ENCODE measurements at places on chromosomes 6 and 20.

DNA sequence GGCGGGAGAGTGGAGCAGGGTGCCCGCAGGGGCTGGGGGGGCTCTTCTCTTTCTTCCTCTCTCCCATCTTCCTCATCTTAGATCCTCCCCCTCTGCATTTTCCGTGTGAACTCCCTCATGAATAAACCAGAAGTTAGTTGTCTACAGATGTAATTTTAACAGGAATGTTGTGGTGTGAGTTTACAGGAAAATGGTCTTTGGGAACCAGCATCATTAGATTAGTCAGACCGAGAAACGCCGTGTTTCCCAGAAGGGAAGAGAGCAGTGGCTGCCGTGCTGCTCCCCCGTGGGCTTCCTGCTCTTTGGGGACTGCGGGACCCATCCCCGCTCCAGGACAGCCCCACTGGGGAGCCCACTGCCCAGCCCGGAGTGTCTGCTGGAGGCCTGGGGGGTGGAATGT is 3.4 kb downstream of the MYT1 start:
- no peak for DNase-seq

DNA sequence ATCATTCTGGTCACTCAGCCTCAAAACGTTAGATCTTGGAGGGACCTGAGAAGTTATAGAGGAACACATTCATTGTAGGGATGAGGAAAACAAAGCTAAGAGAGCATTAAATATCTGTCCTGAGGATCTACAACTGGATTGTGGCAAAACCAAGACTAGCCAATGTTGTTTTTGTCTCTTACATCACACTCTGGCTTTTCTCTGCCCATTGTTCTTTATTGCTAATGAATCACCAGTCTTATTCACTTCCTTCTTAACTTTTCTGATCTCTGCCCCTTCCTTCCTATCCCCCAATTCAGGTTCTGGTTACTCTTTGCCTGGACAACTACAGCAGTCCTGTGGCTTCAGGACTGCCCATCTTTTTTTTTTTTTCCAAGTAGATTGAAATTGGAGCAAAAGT is 57.0 kb upstream of the PREP start:
- DNase-seq = no peak

DNA sequence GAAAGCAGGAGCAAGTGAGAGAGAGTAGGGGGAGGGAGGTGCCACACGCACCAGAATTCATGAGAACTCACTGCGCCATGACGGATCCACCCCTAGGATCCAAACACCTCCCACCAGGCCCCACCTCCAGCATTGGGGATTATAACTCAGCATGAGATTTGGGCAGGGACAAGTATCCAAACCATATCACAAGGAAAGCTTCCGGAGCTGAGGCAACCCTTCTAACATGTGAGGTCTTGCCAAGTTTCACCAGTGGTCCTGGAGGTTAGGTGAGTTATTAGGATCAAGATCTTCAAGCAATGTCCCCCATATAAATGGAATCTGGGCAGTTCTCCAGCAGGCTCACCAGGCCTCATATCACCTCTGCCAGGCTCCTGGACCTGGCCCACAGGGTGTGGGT is 308.4 kb downstream of the NRN1 start:
- DNase-seq = no peak

GRCh38 chr6:112268654-112269053 is 14.3 kb upstream of the LAMA4 start:
- DNase-seq = no peak

DNA sequence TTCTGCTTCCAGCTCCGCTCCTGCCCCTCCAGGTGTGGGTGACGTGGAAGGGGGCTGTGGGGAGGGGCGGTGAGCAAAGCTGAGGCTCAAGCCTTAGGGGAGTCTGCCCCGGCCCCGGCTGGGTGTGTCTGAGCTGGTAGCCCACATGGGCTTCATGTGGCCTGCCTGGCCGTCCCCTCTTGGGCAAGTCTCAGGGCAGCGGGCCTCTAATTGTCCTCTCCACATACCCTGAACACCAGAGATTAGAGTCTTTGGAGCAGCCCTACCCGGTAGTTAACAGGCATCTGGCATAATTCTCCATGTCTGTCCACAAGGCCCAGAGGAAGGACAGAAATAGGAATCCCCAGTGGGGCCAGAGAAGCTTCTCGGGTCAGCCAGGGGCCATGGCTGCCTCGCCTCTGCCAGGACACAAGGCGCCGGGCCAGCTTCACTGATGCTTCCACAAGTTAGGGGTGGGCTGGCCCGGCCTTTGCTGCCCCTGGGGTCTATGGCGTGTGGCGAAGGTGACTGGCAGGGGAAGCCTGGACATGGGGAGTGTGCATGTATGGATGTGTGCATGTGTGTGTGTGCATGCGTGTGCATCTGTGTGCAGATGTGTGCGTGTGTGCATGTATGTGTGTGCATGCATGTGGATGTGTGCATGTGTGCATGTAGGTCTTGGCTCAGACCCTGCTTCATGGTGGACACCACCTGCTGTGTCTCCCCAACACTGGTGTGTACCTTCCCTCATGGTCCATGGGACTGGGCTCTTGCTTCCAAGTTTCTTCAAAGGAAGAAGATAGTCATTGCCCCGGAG is 24.0 kb downstream of the FRMD1 start:
- no peak for DNase-seq

GRCh38 chr20:51570739-51571459 is 28.4 kb upstream of the NFATC2 start:
- no peak for DNase-seq

DNA sequence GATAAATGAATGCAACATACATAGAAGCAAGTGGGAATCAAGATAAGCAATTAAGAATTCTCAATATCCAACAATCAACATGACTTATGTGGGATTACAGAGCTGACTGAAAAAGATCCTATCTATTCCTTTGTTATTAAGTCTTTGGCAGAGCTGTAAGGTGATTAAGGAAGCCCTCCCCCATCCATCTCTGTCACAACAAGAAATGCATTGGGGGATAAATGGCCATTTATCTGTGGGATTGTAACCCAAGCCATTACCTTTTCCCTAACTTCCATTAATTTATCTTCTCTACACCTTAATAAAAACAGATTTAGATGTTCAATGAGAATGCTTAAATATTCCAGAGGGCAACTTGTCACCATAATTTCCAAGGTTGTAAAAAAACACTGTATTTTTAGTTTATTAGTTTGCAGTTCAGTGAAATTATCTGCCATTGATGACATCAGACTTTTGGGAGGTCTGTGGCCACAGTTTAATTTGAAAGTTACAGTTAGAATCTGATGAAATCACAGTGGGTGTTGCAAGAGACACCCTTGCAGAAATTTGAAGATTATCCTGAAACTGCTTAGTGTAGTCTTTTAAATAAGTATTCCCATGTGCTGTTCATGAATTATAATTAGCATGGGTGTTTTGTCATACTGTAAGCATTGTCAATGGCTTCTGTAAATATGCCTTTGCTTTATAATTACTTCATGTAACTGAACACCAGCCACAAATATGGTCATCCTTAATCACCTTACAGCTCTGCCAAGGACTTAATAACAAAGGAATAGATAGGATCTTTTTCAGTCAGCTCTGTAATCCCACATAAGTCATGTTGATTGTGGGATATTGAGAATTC is 49.4 kb upstream of the FYN start:
- no peak for DNase-seq

GRCh38 chr6:44742828-44743372 is 355.4 kb downstream of the CDC5L start:
- DNase-seq = no peak

DNA sequence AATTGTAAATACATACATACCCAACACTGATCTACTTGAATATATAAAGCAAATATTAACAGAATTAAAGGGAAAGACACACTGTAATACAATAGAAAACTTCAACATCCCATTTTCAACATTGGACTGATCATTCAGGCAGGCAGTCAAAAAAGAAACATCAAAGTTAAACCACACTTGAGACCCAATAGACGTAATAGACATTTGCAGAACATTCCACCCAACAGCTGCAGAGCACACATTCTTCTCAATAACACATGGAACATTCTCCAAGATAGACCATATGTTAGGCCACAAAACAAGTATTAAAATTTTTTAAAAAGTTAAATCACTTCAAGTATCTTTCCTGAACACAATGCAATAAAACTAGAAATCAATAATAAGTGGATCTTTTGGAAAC is 698.2 kb downstream of the COL12A1 start:
- no peak for DNase-seq

DNA sequence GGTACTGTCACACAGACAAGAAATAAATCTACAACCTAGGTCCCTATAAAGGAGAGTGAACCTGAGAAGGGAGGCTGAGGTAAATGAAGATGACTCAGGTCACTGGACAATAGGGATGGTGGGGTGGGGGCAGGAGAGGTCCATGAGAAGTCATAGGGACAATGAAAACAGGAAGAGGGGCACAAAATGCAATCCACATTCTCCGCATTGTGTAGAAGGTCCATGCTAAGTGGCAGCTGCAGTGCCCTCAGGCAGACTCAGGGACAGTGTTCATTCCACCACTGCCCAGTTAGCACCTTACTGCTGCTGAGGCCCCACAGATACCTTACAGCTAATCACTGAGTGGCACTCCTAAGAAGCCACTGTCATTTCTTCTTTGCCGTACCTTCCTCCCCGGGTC is 156.8 kb downstream of the RCAN2 start:
- DNase-seq = no peak

DNA sequence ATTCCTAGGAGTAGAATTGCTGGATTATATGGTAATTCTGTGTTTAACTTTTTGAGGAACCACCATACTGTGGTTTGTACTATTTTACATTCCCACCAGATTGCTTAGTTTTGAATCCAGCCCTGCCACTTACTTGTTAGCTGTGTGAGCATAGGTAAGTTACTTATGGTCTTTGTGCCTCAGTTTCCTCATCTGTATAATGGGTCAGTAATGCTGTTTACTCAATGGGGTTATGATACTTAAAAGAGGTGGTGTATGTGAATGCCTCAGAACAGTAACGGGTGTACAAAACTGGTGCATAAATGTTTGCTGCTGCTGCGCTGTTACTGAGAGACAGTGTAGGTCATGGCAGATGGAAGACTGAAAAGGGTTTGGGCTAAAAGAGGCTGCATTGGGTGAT is 239.3 kb downstream of the NRN1 start:
- no peak for DNase-seq

GRCh38 chr6:94401311-94401710 is 982.0 kb upstream of the EPHA7 start:
- no peak for DNase-seq

DNA sequence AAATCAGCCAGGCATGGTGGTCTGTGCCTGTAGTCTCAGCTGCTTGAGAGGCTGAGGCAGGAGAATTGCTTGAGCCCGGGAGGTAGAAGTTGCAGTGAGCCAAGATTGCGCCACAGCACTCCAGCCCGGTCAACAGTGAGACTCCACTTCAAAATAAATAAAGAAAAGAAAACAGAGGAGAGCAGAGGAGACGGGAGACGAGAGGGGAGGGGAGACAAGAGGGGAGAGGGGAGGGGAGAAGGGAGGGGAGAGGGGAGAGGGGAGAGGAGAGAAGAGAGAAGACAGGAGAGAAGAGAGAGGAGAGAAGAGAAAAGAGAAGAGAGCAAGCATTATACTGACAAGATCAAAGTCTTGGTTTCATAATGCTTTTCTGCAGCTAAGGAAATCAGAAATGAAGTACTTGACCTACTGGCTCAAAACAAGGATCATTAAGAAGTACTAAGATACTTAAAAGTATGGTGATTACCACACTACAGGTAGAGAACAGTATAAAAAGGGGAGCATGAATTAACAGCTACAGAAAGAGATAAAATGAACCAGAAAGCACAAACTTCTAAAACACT is 30.5 kb downstream of the FAM8A1 start:
- no peak for DNase-seq

GRCh38 chr6:90644492-90644891 is 57.6 kb upstream of the MAP3K7 start:
- no peak for DNase-seq

- no peak for DNase-seq
Measured at GRCh38 chr6:119348748-119349360, 707 bp downstream of the MAN1A1 start.

- no peak for DNase-seq
Measured at GRCh38 chr20:20530428-20531151, 162.7 kb downstream of the INSM1 start.

- DNase-seq = no peak
Measured at GRCh38 chr6:127299522-127300240, 33.0 kb downstream of the RNF146 start.

DNA sequence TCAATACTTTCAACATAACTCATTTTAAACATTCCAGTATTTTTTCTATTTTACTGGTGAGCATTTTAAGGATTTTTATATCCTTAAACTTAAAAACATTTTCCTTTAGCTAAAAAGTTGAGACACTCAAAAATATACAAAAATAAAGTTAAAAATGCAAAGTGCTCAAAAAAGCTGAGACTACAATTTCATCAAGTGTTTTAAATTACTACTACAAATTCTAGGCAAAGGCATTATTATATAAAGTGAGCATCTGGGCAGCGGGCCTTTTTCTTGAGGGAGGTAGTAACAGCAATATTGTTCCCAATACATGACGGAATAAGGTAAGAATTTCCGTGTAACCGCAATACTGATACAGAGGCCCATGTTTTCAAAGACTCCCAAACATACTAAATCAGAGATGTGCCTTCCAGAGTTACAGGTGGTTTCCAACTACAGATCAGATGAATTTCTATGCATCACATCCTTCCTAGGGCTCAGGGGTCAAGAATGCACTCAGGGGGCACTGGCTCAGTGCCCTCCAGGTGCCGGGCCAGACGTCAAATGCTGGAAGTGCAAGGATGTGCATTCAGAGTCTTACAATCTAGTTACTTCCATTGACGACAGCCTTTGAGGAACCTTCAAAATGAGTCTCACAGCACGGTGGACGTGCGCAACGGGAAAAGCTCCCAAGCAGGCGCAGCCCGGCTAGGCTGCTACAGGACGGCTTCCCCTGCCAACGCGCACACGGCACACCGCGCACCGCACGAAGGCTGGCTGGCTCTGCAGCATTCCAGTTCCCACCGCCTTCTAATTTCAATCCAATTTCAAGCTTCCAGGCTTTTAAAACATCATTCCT is 1.7 kb downstream of the PHF10 start:
- DNase-seq = no peak

- DNase-seq = no peak
Measured at GRCh38 chr6:53424300-53424699, 75.5 kb upstream of the ELOVL5 start.

GRCh38 chr6:36443471-36444428 is 950 bp downstream of the KCTD20 start:
- DNase-seq = no peak

GRCh38 chr6:37454420-37455140 is 21.6 kb downstream of the CMTR1 start:
- no peak for DNase-seq

DNA sequence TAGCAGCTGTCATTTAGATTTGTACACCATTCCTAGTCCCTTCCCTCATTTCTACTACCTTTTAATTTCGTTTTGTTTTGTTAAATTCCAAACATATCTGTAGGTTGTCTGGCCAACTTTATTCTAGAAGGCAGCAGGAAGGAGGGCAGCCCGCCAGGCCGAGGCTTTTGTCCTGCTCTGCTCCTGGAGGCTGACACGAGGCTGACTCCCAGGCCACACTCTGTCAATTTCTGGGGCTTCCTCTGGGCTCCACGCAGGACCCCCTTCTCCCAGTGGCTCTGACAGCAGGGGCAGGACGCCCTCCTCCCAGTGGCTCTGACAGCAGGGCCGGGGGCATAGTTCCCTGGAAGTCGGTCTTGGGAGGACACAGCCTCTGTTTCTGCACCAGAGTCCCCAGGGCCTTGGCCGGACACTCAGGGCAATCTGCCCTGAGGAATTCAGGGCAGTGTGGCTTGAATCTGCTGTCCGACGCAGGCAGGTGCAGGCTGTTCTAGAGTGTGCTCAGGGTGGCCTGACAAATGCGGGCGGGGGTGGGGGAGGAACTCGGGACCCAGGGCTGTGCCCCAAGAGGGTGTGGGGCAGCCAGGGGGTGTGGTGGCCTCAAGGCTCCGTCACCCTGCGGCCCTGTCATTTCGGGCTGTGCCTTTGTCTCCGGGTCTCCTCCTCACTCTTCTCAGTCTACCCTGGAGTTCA is 11.8 kb downstream of the SMOC2 start:
- no peak for DNase-seq
